ENCODE measurements at places on chromosomes 1 and 21.
A peak's percentile ranks its signal among the peaks of the same experiment; 100 is the strongest.

- no peak for DNase-seq
Observed at GRCh38 chr1:98045211-98045766, 124.5 kb upstream of the DPYD start.

- no peak for DNase-seq
Observed at GRCh38 chr1:162389021-162389818, 7.7 kb downstream of the C1orf226 start.

DNA sequence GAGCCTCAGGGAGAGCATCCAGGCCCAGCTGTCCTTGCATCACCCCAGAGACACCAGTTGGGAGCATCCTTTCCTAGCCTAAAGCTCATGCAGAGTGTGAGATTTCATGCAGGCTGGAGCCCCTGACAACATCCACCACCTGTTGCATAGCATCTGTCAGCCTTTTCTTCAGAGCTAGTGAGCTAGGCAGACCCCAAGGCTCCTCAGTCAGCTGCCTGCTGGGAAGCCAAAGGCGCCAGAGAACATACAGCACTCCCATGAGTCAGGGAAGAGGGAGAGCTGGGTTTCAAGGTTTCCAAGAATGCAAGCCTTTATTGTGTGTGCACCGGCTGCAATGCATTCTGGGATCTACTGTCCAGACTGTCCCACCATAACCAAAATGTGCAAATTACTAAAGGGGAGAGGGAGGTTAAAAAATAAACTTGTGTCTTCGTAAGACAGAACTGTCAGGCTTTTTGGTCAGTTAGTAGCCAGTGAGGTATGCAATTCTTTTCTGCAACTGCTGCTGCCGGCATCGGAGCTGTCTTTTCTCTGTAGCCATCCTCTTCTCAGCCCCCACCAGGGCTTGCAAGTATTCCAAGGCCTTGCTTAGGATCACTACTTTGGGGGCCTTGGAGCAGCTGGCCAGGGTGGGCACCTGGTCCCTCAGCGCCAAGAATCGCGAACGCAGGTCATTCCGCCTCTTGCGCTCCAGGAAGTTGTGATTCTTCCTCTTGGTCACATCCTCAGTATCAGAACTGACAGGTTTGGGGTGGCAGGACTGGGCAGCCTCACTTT is 4.6 kb downstream of the MYCL start:
- DNase-seq: no peak

DNA sequence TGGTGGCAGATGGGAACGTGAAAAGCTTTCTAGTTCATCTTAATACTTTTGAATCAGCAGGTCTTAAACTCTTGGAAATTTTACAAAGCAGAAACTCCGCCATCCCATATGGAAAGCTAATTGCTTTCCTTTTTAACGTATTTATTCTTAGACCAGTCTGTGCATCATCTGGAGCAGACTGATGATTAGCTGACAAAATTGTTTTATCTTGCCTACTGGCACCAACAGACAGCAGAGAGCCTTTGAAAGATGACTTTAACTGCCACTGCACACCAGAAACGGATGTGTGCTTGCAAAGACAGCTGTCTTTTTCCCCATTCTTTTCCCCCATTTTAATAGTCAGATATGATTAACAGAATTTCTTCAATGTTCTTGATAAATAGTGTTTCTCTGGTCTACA is 97.0 kb downstream of the PLD5 start:
- no peak for DNase-seq

DNA sequence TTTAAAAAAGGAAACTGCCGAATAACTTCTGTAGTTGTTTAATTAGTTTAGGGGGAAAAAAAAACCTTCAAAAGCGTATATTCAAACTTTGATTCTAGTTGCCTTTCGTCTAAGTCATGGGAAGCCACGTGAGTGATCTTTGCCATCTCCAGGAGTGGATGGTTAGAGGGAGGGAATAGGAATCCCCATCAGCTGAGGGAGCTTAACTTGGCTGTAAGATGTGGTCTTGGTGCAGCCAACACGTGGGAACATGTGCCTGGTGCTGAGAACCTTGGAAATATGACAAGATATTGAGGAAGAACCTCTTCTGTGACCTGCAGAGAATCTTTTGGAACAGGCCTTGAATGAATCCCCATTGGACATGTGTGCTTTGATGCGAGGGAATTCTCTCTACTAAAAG is 1.7 kb downstream of the BACE2 start:
- DNase-seq: no peak

- DNase-seq: no peak
Observed at GRCh38 chr1:219670426-219671149, 57.7 kb upstream of the ZC3H11B start.

DNA sequence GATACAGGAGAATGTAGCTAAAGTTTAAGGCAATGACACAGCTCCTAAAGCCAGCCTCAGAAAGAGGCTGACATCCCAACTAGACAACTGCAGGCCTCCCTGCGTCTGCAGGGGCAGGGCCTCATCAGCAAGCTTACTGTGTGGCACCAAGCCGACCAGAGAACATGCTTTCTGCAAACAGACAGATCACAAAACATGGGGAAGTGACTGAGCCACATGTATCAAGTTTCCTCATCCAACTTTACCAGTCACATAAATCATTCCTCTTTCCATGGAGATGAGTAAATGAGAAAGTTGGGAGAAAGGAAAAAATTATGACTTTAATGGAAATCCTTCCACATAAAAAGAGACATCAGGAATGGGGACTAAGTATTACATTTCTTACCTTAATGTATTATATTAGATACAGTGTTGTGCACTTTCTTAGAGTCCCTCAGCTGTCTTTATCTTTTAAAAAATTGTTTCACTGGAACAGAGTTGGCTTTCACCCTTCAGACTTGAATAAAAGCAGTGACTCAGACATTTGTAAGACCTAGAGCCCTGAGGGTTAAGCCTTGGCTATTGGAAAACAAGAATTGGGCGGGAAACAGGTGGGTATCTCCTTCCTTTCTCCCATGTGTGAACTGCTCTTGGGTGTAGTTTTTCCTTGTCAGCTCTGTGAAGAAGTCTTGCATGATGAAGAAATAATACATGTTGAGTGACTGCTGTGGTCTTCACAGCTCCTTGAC is 305.7 kb upstream of the SNX7 start:
- DNase-seq: no peak

DNA sequence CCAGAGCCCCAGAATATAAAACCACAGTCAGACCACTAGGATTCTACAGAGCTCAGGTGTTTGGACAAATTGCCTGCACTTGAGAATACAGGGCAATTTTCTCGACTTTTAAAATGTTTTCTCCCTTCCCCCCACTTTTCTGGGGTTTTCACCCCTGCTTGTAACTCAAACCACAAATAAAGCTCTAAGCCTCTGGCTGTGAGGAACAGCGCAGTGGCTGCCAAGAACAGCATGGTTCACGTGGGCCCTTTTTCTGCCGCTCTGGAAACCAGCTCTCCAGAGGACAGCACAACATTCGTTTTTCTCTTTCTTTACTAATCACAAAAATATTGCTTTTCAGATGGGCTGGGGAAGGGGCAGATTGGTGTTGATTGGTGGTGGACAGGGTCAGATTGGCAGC is 102.2 kb upstream of the JUN start:
- DNase-seq: no peak

DNA sequence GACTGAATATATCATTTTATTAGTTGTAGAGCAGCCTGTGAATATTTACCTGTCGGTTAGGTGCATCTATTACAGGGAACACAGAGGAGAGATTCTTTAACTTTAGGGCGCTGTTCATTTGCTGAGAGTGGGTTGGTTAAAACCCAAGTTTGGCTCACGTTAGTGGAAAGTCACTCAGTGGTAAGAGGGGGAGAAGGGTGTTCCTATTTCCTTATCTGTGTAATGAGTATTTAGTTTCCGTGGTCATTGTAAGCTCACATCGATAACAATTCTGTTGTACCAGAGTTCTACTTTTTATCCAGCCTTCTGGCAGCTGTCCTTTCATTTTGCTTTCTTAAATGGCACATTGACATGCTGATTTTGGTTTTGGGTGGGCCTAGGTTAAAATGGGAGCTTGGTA is 773.2 kb upstream of the ADAMTS5 start:
- no peak for DNase-seq

- DNase-seq: no peak
Observed at GRCh38 chr1:38579056-38579455, 280.5 kb downstream of the RRAGC start.

DNA sequence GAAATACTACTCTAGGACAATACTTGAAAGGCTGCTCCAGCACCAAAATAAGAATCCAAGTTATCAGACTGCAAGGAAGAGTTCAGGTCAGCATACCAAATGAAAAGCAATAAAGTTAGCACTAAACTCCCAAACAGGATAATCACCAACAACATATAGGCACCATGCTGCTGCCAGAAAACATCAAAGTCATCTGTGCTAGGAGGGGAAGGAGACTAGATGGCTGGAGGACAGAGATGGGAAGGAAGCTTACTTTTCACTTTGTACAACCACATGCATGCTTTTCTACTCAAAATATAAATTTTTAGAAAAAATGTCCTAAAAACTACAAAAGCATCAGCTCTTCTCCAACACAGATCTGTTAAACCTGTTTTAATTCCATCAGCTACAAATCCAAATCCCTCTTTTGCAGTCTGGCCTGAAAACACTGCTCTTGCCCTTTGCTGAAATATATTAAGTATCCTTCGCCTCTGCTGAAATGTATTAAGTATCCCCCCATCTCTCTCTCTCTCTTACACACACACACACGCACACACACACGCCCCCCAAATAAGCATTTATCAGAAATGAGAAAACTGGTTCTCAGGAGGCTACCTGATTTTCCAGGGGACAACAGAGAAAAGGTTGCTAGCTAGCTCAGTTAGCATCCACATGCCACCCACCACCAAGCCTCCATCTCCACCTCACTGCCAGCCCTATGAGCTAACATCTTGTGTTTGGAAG is 1.5 kb downstream of the GATAD2B start:
- no peak for DNase-seq

GRCh38 chr1:6090996-6091822 is 45.5 kb downstream of the KCNAB2 start:
- DNase-seq: no peak

DNA sequence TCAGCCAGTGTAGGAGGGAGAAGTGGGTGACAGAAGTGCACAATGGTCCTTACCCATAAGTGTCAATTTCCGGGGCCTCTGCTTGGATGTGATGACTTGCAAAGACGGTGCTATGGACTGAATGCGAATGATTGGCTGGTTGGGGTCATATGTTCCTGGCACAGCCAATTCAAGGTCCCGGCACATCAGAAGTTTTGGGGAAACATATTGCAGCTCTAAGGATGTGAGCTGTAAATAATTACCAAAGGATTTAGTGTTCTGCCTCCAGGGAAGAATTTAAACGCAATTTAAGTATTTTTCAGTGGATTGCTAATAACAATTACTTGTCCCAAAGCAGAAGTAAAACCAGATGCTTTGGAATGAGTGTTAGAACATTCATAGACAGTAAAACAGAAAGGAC is 26.9 kb upstream of the EXOSC10 start:
- DNase-seq: no peak

DNA sequence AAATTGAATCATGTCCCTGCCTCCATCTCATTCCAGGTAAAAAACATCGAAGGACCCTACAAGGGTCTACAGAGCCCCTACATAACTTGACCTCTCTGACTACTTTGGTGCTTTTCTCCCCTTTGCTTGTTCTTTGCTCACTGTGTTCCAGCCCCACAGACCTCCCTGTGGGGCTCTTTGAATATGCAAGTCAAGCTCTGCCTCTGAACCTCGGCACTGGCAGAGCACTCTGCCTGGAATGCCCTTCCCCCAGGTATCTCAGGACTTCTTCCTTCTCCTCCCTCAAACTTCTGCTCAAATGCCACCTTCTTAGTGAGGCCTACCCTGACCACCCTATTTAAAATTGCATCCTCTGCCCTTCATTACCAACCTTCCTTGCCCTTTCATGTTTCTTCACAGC is 87.8 kb upstream of the CD34 start:
- DNase-seq: no peak

DNA sequence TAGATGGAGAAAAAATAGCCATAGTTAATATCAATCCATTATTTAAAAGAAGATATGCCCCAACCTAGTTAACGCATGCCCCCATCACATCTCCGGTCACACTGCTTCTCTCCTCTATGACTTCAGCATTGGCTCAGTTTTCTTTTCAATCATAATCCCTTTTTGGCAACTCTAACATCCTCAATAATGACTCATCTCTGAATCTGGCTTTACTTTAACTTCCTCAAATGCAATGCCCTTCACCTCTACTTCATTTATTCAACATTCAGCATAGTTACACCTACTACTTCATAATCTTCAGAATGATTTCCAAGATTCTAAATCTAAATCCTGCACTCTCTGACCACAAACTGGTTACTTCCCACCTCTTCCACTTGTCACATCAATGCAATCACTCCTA is 417.3 kb downstream of the USH2A start:
- no peak for DNase-seq

DNA sequence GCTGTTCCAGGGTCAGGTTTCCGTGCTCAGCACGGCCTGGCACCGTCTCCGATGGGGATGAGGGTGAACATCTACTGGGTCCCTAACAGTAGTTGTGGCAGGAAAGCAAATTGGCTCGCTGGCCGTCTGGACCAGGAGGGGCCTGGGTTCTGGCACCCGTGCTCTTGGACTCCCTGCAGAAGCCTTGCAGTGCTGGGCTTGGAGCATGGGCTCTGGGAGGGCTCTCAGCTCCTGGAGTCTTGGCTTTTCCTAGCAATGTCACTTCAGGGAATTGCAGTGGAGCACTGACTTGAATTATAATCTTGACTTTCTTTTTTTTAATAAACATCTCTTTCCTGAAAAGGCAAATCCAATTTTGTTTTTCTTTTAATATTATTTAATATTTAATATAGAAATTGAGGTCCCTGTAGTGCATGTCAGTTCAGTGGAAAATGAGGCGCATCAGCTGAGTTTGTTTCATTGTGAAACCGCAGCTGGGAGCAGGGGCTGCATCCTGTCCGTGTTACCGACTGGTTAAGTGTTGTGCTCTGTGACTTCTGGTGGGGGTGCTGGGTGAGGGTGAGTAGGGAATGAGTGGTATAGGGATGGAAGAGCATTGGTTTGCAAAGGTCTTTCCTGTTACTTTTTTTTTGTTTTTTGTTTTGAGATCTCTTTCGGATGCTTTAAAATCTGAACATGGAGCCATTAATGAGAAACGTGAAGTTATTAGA is 64.1 kb downstream of the PEX14 start:
- no peak for DNase-seq

- DNase-seq: peak; percentile 6
Observed at GRCh38 chr1:172180501-172181285, 239.8 kb upstream of the C1orf105 start.

- no peak for DNase-seq
Observed at GRCh38 chr1:3674100-3675094, 22.1 kb downstream of the TP73 start.

DNA sequence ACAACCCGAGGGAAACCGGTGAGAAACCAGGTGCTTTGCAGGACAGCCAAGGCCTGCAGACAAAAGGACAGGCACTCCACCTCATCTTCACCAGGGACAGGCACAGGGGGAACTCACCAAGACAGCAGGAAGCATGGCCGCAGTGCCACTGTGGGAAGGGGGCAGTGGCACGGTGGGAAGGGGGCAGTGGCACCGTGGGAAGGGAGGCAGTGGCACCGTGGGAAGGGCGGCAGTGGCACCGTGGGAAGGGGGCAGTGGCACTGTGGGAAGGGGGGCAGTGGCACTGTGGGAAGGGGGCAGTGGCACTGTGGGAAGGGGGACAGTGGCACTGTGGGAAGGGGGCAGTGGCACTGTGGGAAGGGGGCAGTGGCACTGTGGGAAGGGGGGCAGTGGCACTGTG is 28.4 kb upstream of the LRRC47 start:
- DNase-seq: no peak

- DNase-seq: no peak
Observed at GRCh38 chr1:46064708-46065107, 67.7 kb downstream of the PIK3R3 start.

GRCh38 chr1:74673351-74674111 is at the start of gene ERICH3:
Gene ERICH3 (minus strand): TSS chr1:74673792. CDS start chr1:74673519, 273 bp downstream.
- DNase-seq: no peak

- DNase-seq: no peak
Observed at GRCh38 chr1:18290740-18291412, 183.3 kb downstream of the IGSF21 start.

Measured in stimulated activated CD8-positive, alpha-beta memory T cell treated with anti-CD3 and anti-CD28 coated beads, Interleukin-4, amount 100 ng/mL, for 24 hours (primary cell).